M059J (cell line): ENCODE measurements at places on chromosomes 2 and 18.

DNA sequence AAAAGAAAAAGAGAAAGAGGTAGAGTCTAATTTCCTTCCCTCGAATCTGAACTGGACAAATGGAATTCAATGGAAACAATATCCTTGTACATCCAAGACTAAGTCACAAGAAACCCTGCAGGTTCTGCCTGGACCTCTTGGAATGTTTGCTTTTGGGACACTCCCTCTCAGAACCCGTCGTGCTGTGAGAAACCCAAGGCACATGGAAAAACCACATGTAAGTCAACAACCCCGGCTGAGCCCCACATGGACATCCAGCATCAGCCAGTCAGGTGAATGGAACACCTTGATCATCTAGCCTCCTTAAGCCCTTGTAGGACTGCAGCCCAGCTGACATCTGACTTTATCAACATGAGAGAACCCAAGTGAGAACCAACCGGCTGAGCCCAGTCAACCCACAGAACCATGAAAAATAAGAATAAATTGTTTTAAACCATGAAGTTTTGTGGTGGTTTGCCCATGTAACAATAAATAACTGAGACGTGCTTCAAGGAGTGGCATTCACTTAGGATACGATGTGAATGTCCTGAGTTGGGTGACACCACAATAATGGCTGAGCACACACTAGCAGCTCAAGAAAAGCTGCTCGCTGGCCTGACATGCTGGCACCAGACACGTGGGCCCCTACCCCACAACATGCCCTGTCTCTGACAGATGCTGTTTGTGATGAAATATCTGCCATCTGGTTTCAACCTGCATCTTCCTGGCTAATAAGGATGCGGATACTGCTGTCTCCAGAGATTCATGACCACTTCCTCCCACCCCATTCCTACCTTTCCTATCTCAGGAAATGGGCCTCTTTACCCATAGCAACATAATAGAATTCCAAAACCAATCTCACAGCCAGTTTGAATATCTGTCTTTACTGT lies 28.8 kb downstream of the PKDCC start:
- no peak for DNase-seq

GRCh38 chr2:72084584-72084976 lies 63.1 kb downstream of the CYP26B1 start:
- DNase-seq = peak; percentile 21

GRCh38 chr2:41495050-41495449 lies 552.8 kb upstream of the PKDCC start:
- DNase-seq = no peak

- no peak for DNase-seq
These were observed 75.5 kb downstream of the CAPN13 start for GRCh38 chr2:30731706-30732105.

GRCh38 chr2:122531290-122532071 lies 776.0 kb downstream of the TSN start:
- DNase-seq = no peak

GRCh38 chr2:174580951-174581350 lies 16.7 kb downstream of the WIPF1 start:
- no peak for DNase-seq

DNA sequence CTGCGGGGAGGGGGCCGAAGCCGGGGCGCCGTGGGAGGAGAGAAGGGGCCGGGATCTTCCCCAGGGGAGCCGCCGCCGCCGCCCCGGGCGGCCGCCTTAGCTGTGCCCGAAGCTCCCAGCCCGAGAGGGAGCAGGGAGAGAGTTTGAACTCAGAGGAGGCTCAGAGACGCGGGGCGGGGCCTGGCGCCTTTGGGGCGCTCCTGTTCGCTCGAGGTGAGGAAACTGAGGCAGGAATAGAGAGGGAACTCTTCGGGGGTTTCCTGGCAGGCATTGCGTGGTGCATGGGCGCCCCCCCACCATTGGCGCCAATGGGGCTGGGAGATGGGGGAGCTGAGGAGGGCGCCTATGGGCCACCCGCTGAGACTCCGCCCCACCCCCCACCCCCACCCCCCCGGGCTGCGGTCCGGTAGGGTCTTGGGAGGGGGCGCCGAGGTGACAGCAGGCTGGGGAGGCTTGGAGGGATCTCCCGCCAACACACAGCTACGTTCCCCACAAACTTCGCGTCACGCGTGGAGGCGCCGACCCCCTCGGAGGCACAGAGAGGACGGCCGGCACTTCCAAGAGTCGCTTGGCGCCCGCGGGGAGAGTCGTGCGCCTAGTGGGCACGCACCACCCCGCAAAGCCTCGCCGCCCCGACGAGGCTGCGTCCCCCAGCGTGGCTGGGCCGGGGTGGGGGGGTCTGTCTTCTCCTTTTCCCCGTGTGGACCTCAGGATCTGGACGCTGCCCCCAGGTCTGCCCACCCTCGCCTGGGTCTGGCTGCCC lies 680 bp downstream of the CTDSP1 start:
- DNase-seq = peak; percentile 32

DNA sequence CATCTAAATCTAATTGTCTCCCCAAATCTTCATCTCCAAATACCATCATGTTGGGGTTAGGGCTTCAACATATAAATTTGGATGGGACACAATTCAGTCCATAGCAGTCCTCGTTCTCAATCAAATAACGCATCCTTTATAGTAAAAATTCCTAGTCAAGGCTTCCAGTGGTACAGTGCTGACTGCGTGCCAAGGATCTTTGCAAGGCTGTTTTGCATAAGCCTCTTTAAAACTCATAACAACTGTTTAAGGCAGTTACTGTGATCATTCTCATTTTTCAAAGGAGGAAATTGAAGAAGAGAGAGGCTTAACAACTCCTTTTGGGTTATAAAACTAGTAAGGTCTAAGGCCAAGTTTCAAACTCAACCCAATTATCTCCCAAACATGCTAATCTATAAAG lies 666.9 kb downstream of the NYAP2 start:
- no peak for DNase-seq

- DNase-seq = no peak
These were observed 21.1 kb downstream of the CASP10 start for GRCh38 chr2:201203916-201204654.

GRCh38 chr2:229980431-229981184 lies 58.3 kb downstream of the FBXO36 start:
- peak; percentile 66 for DNase-seq

DNA sequence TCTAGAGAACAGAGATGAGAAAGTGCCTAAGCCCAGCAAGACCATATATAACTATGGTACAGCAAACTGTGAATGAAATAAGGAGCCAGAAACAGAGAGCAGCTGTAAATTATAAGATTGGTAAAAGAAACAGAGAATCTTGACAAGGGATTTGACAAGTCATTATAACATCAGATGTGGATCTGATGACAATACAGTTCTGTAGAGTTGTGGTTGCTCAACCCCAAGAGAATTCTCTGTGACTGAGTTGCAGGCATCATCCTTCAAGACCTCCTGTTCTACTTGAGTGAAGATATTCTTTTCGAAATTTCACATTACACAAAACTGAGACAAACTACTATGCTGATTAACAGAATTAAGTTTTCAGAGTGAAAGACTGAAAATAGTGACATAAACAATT lies 343.1 kb upstream of the SLC39A10 start:
- no peak for DNase-seq

DNA sequence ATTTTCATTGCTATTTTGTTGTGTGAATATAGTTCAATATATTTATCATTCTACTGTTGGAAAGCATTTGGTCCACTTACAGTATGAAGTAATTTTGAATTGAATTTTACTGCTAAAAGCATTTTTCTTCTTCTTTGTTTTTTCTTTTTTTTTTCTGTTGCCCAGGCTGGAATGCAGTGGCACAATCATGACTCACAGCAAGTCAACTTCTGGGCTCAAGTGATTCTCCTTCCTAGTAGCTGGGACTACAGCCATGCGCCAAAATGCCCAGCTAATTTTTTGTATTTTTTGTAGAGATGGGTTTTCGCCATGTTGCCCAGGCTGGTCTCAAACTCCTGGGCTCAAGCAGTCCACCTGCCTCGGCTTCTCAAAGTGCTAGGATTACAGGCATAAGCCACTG lies 2.4 kb upstream of the ETAA1 start:
- peak; percentile 79 for DNase-seq

- peak; percentile 51 for DNase-seq
These were observed 99.7 kb downstream of the INHBB start for GRCh38 chr2:120445449-120446143.

DNA sequence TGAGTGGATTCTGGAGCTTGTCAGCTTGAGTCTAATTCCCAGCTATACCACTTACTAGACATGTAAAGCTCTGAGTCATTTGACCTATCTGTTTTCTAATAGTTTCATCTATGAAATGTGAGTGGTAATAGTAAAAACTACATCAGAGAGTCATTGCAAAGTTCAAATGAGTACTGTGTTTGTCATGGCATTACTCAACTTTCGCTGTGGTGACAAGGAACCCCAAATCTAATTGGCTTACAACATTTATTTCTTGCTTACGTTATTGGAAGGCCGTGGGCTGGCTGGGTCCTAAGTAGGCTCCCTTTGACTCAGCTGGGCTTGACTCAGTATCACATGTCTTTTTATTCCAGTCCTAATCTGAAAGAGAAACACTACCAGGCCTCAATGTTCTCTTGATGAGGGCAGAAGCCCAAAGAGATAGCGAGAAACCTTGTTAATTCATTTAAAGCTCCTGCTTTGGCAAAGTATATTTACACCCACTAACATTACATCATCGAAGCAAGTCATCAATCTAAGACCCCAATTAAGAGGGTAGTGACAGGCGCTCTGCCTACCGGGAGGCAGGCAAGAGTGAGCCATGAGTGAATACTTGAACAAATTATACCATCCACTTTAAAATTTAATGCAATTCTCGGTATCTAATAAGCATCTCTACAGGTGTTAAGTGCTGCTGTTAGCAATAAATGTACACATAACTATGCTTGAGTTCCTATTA lies 431.8 kb upstream of the SPHKAP start:
- peak; percentile 81 for DNase-seq
